ENCODE measurements at places on chromosomes 3 and 15.

DNA sequence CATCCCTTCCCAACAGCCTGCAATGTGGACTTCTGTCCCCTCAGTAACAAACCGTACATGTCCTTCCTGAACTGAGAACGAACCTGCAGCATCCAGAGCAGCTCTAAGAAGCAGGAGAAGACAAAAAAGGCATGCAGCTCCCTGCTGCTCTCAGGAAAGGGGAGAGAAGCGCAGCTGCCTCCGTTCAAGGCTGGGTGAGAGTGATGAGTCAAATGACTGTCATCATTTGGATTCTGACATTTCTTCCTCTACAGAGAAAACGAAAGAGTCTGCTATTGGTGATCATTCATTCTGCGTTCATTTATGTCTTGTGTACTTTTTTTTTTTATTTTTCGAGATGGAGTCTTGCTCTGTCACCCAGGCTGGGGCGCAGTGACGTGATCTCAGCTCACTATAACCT, 677.8 kb downstream of the FHIT start:
- DNase-seq = no peak

DNA sequence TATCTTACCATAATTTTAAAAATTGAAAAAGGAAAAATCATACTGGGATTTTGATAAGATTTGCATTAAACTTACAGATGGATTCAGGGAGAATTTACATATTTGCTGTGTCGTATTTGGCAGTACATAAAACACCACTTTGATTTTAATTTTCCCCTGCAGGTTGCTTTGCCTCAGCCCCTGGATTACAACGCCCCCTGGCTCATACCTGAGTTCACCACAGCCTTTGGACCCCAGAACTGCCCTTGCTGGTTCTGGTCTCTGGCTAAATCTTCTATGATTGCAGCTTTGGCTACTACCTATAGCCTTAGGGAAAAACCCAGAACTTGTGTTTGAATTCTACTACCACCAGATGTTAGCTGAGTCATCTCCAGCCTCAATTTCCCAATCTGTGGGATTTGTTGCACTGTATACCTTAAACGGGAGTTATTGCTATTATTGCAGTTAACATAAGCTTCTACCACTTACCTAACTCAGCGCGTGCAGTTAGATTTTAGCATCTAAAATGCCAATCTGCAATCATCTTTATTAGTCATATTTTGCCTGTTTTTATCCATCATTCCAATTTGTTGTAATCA, 315.7 kb upstream of the GADL1 start:
- no peak for DNase-seq

DNA sequence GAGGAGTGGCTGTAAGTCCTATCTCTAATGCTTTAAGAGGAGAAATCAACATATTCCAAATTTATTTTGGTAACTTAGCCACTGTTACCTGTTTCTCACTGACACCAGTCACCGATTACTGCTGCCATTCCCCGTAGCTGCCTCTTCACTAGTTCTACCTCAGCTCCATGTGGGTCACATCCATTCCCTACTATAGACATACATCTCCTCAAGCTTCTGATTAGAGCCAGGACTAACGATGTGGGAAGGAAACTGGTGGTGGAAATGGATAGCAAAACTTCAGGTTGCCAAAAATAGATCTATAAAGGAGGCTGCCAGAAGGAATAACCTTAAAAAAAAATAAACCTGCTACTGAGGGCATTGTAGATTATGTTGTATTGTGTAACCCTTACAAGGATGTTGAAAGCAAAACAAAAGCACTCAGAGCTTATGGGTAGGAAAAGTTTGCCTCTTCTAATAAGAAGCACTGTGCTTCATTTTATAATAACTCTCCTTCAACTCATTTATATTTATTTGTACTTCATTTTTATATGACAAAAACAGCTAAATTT, 56.0 kb downstream of the KAT2B start:
- DNase-seq = no peak

DNA sequence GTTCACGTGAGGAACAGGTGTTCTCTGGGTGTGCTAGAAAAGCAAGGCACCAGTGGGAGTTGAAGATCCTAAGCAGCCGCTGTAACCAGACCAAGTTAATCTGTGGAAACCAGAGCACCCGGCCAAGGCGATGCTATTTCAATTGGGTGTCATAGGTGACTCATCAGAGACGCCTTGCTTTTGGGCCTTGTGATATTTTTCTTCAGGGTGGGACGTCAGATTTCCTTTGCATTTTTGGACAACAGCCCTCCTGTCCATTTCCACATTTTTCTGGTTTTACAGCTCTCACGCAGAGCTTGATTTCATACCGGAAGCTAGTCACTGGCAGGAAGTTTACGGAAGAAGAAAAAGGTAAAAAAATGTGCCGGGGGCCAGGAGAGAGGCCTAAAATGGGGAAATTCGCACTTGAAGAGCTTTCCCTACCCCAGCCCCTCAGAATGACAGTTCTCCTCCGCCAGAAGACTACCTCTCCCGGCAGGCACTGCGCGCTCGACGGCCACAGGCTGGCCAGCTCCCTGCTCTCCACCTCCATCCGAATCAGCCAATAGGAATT, 471 bp upstream of the KBTBD8 start:
- DNase-seq = peak; percentile 94

DNA sequence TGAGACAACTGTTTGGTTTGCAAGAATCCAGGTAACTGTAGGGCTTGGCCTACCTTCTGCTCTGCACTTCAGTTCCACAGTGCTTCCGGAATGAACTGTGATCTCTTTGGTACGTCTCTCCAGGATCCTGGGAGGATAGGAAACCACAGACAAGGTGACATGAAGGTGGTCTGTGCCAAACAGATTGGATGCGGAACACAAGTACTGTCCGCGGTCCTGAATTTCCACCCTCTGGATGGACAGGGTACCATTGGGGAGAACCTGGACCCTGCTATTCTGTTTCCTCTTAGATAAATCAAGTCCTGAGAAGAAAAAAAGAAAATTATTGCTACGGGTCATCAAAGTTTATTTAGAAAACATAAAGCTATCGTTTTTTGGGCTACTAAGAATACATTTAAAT, 17.3 kb downstream of the IGSF10 start:
- no peak for DNase-seq

DNA sequence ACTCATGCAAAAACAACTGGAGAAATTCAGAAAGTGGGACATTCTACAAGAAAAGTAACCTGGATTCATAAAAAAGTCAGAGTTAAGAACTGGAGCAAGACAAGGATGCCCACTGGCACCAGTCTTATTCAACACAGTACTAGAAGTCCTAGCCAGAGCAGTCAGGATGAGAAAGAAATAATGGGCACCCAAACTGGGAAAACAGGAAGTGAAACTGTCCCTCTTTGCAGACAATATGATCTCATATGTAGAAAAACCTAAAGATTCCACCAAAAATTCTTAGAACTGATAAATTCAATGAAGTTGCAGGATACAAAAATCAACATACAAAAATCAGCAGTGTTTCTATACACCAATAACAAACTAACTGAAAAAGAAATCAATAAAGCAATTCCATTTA, 37.4 kb downstream of the TXNRD3 start:
- DNase-seq = no peak

- no peak for DNase-seq
Measured at GRCh38 chr3:11638495-11639358, 5.0 kb downstream of the VGLL4 start.

GRCh38 chr15:41904541-41905005, 10.7 kb upstream of the SPTBN5 start:
- DNase-seq = no peak

DNA sequence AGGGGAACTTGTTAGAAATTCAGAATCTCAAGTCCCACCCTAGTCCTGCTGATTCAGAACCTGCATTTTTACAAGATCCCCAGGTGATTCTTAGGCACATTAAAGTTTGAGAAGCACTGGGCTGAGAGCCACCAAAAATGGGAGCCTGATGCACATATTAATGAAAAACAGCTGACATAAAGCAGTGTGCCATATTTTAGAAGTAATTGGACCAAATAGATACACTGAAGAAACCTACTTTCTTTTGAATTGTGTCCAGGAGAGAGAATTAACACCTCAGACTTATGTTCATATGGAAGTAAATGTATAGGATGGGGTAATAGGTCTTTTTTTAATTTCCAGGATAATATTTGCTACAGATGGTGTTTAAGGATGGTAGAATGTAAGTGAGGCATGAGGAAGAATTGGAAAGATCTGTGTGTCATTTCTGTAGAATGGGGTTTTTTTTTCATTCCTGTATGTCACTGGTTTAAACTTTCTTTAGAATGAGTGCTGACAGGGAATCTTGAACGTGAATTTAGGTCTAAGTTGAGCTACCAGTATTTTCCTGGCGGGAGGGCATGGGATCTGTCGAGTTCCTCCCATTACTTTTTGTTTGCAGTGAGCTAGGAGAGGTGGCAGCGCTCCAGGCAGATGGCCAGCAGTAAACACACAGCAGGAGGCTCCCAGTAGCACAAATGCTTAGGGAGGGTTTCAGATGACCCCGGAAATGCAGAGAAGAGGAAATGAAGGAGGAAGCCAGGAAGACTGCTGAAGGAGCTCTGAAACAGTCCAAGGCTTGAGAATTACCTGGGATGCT, 185.6 kb downstream of the PLCL2 start:
- DNase-seq = no peak

- DNase-seq = no peak
Measured at GRCh38 chr15:77768107-77768506, 135.4 kb upstream of the LINGO1 start.

DNA sequence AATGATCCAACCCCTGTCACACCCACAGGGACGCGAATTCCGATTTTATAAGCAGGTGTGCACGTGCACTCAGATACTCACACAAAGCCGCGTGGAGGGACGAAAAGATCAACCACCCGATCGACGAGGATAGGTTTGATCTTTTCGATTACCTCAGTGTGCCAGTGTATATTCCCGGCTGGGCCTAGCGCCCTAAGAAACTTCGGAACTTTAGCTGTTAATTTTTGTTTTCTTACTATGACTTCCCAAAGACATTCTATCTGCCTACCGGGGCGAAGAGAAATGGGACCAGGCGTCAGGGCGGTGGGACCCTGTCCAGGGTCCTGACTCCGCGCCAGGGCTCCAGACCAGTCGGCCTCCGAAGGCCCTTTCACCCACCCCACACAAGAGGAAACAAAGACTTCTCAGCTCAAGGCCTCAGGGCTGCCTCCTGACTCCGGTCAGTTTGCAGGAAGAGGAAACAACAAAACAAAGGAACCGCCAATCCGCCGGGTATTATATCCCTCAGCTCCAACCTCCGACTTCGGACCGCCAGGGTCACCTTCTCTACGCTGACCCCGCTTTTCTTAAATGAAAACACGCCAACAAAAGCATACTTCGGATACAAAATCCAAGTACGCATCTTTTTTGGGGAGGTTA, 6.8 kb downstream of the ONECUT1 start:
- no peak for DNase-seq

DNA sequence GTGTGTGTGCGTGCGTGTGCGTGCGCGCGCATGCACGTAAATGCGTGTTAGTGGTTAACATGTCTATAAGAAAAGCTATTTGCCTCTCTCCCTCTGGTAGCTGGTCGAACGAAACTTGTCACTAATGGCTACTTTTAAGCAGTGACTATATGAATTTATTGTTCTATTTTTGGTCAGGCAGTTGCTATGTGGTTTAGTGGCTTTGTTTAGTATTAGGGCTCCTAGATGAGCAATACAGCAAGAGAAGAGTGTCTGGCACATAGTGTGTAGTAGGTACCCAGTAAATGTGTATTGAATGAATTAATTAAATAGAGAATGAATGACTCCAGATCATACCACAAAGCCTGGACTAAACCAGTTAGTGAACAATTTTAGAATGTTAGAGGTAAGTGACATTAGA, 171.6 kb downstream of the PPM1L start:
- no peak for DNase-seq

DNA sequence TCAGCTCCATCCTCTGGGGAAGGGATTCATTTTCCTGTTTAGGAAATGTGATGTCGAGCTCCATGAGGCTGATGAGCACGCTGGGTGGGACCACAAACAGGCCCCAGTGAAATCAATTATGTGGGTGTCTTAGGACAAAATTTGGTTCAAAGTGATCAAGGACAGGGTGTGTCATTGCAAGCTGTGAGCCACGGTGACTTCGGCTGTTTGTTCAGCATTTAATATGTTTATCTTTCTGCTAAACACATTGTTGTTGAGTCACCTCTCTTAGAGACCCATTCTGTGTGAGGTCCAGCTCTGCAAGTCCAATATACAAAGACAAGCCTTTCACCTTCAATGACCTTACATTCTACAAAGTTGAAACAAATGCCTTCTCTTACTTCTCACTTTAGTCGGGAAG, 41.3 kb downstream of the SSR3 start:
- DNase-seq = no peak

GRCh38 chr3:123439806-123440580, 8.9 kb downstream of the ADCY5 start:
- no peak for DNase-seq

- peak; percentile 68 for DNase-seq
Measured at GRCh38 chr3:15438983-15439382, 11.6 kb downstream of the EAF1 start.

DNA sequence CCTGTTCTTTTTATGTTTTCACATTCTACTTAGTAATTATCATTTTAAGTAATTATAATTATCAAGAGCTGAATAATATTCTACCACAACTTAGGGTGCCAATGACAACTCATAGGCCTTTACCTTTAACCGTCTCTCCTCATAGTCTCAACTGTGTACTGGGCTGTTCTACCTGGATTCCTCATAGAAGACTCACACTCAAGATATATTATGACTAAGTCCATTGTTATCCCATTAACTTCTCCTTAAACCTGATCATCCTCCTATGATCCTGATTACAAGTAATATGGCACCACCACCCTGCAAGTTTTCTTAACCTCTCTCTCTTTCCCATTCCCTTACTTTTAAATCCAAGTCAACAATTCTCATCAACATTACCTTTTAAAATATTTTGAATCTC, 285.9 kb upstream of the VEPH1 start:
- no peak for DNase-seq

DNA sequence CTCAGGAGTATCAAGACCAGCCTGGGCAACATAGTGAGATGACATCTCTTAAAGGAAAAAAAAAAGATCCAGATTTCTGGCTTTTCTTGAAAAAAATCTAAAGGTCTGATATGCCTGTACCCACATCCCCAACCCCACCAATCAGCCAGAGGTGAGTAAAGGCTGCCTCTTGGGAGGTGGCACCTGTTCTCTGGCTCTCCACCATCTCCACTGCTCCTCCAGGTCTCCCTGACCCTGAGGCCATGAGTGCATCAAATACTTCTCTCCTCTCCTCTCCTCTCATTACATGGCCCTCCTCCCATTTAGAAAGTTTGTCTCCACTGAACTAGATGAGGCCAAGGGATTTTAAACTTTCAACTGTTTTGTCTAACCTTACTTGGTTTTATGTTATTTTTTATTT, 5.2 kb downstream of the SIAH2 start:
- DNase-seq = no peak

All from AG09319 (cell line).